ENCODE measurements at places on chromosomes 4 and X. TPM values are rescaled to one million over a fixed set of nuclear protein-coding genes. Genes with fewer than 3 reads are reported as not detected.

The CSAG1 gene
- total RNA-seq: not detected

DNA sequence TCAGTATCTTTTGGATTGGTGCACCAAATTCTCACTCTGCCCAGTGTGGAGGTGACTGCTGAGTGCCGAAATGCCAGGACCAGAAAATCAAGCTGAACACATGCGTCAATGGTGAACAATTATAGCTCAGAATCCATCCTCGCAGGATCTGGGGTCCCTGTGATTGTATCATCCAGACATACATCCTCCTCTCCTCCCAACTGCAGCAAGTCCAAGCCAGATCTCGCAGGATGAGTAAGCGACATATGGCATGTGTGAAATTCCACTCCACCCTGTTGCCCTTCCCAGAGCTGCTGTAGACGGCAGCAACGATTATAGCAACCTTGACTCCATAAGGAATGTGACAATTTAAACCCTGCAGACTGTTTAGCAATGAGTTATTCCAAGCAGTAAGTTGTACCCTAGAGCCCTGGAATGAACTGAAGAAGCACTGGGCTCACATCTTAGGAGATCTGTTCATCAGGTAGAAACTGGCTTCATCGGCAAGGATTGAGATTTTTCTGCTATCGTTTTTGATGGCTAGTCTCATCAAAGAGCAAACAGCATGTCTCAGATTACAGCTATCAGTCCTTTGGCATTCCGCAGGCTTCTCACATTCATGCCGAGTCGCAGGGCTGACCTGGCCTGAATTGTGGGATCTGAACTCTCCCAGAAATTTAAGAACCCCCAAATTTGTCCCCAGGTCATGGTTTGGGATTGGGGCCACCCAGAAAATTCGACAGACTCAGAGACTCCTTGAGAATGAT lies 35.5 kb upstream of the SORBS2 start:
- DNase-seq: no peak

DNA sequence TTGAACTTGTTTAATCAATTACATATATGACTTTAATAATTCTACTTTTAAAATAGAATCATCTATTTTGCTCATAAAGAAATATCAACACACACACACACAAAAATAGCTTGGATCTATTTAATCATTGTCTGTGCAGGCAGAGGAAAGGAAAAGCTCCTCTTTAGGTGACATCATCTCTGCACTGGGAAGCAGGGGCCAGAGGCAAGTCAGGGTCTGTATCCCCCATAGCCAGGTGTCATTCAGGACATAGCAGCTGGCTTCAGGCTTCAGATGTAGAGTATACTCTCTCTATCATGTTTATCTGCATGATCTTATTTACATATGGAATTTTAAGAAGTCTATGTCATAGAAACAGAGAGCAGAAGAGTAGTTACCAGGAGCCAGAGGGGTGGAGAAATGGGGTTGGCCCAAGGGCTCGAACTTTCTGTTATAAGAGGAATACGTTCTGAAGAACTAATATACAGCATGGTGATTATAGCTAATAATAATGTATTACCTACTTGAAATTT lies 110.4 kb upstream of the LDB2 start:
- DNase-seq: no peak

DNA sequence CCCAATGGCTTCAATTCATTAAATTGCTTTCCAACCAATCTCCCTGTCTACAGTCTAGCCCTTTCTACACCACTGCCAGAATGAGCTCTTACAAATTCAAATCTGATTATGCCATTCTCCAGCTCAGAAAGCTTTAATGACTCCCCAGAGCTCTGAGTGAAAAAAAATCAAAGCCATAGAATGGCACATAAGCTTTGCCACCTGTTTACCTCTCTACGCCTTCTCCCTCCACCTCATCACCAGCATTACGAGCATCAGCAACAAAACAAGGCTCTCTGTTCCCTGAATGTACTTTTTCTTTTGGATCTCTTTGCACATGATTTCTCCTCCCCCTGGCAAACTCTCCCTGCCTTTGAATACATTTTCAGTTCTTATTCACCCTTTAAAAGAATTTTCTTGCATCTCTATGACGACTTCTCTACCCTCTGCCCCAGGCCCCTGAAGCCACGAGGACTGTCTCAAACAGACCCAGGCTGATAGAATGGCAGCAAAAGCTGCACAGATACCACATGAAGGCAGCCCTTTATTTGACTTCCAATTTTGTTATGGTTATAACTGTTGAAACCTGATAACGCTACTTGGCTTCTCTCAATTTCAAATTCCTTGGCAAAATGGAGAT lies 516.0 kb downstream of the PCDH7 start:
- DNase-seq: no peak

- DNase-seq: no peak
These were observed 32.0 kb upstream of the RPS3A start for GRCh38 chr4:151067316-151067970.

The IL13RA2 gene
- total RNA-seq: 1.5 TPM

The CLNK gene
- total RNA-seq: not detected

DNA sequence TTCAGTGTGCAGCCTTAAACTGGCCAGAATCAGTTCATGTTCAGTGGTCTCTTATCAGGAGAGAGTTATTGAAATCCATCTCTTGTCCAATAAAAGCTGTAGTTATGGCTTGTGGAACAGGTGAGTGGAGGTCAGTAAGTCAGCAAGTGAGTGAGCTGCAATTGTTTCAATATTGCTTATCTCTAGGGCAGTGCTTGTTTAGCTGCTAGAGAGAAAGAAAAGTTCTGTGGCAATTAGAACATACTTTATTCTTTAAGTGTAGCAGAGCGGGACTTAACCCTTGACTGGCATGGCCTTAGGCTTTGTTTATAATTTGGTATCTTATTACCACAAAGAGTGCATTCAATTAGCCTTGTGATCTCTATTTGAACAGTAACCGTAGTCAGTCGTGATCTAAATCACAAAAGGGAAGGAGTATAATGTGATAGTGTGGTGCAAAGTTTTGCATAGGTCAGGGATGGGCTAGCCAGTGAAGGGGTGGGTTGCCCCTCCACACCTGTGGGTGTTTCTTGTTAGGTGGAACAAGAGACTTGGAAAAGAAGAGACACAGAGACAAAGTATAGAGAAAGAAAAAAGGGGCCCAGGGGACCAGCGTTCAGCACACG lies 6.9 kb upstream of the ETDC start:
- DNase-seq: no peak

DNA sequence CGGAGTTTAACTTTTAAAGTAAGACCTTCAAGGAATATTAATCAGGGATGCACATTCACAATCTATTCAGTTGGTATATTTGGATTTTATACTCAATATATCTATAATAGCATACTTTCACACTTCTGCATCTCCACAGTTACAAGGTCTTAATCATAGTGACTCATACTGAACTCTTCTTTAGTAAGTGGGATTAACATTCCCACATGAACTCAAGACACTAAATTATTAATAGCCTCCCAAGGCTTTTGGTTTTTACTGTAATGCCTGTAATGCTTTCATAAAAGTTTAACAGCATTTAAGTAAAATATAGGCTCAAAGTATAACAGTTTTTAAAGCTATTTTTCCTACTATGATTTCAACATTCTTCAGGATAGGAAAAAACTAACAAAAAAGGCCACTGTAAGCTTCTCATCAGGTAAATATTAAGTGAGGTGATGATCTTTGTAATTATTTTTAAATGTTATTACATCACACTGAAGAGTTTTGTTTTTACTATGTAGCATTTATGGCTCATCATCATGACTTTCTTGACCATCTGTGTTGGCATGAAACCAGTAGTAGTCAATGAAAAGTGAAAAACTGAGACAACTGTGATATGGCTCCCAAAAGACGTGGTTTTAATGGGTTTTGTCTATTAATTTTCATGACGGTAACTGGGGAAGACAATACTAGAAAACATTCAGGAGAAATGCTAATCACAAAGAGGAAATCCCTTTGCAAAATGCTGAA lies 91.5 kb upstream of the GALNT7 start:
- peak; percentile 41 for DNase-seq

The PNMA5 gene
- not detected for total RNA-seq

DNA sequence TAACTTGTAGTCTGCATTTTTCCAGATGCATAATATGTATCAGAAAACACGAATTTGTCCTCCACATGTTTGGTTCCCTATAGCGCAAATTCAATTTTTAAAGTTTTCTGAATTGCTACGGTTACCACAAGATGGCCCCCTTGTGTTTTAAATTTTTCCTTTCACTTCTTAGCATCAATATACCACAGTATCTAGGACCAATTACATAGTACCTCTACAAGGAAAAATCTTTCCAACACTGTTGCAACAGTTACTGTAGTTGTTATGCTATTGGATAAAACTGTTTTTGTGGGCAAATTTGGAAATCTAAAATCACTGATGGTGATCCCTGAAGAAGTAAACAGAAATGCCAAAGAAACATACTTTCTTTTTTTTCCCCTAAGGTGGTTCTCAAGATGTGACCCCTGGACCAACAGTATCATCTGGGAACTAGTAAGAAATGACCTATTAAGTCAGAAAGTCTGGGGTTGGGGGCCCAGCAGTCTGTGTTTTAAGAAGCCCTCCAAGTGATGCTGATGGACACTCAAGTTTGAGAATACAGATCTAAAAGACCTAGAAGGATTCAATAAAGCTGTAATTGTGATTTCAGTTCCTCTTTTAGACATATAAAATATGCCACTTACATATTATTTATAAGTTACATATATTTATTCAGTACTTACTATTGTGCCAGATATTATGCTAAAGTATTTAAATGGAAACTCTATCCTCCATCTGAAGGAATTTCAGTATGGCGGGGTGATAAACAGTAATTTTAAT lies 3.1 kb downstream of the ZGRF1 start:
- DNase-seq: peak; percentile 59

- DNase-seq: no peak
These were observed 2.4 kb downstream of the MAN2B2 start for GRCh38 chr4:6577409-6577808.

The TMEM156 gene
- not detected for total RNA-seq

GRCh38 chr4:151997461-151997860 lies 236.7 kb upstream of the GATB start:
- DNase-seq: no peak

DNA sequence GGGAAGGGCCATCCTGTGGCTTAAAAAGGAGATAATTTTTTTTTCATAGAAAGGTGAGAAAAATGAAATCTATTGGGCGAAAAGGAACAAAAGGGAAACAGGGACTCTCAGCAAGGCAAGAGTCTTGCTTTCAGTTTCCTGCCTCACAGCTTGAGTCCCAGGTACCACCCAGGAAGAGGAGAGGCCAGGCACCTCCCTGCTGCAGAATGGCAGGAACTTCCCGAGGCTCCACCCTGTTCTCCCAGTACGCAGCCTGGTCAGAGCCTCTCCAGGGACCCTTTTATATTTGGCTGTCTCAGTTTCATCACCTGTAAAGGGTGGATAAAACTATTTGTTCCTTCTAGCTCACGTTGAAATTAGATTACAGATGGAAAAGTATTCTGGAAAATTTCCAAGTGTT lies 33.8 kb downstream of the UCHL1 start:
- DNase-seq: no peak

The IL2RG gene
- total RNA-seq: not detected

The GALNTL6 gene
- not detected for total RNA-seq

DNA sequence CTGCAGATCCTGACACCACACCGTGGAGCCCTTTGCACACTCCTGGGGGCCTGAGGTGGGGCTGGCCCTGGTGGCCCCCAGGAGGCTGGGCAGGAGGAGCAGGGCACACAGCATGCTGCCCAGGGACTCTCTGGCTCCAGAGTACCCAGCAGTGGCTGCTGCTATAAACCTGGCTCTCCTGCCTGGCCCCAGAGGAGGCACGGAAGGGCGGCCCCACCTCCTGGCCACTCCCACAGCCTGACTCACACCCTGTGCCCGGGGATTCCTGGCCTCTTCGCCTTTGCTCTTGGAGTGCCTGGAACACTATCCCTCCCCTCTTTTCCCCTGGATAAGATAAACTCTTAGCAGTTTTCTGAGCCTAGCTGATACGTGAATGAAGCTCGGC lies at the start of gene PSAPL1:
PSAPL1 (minus strand) TSS at position 165 of the 385 bp plus-strand sequence; CDS start at position 114, 51 bp downstream.
- DNase-seq: no peak

GRCh38 chr4:77190053-77190452 lies 33.0 kb downstream of the CCNG2 start:
- DNase-seq: no peak

The CXorf49 gene
- not detected for total RNA-seq

The MAGEA6 gene
- not detected for total RNA-seq

GRCh38 chrX:74340051-74340450 lies 36.1 kb downstream of the ZCCHC13 start:
- no peak for DNase-seq

The INTS6L gene
- 9.8 TPM for total RNA-seq

GRCh38 chrX:95956745-95957144 lies 727.9 kb upstream of the DIAPH2 start:
- DNase-seq: no peak

GRCh38 chr4:137651128-137651527 lies 118.8 kb upstream of the PCDH18 start:
- DNase-seq: no peak

DNA sequence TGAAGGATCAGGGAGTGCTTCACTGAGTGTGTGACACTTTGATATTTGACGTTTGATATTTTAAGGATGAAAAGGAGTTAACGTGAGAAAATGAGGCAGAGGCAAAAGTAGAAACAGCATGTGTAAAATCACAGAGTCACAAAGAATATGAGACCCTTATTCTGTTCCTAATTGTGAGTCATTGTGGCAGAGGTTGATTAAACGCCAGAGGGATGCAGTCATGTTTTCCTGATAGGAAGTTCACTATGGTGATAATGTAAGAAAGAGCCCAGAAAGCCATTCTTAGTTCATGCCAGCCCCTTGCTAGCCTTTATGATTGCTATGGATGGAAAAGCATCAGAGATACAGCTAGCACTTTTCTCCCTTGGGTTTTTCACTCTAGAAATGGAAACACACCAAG lies 33.5 kb upstream of the IGSF1 start:
- no peak for DNase-seq

DNA sequence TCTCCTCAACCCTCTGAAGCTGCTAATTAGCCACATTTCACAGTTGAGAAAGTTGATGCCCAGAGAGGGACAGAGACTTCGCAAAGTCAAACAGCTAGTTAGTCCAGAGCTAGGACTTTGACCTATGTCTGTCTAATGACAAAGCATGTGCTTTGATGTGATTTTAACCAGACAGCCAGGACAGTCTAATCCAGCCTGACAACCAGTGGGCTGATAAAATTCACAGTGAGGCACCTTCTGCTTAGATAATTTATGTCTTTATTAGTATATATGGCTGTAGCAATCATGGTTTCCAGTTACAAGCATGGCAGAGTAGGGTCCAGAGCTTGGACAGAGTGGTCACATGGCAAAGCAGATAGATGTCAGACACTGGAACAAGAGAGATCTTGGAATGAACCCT lies 133.6 kb upstream of the C1QTNF7 start:
- DNase-seq: no peak

Measured in G401 (cell line).